ENCODE measurements at places on chromosomes 4 and X.

DNA sequence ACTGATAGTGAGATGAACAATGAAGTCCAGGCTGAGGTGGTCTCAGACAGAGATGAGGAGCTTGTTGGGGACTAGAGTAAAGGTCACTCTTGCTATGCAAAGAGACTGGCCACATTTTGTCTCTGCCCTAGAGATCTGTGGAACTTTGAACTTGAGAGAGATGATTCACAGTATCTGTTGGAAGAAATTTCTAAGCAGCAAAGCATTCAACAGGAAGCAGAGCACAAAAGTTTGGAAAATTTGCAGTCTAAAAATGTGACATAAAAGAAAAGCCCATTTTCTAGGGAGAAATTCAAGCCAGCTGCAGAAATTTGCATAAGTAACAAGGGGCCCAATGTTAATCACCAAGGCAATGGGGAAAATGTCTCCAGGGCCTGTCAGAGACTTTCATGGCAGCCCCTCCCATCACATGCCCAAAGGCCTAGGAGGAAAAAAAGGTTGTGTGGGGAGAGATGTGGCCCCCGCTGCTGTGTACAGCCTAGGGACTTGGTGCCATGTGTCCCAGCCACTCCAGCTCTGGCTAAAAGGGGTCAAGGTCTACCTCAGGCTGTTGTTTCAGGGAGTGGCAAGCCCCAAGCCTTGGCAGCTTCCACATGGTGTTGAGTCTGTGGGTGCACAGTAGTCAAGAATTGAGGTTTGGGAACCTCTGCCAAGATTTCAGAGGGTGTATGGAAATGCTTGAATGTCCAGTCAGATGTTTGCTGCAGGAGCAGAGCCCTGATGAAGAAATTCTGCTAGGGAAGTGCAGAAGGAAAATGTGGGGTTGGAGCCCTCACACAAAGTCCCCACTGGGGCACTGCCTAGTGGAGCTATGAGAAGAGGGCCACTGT, 262.8 kb downstream of the DKK2 start:
- no peak for DNase-seq

DNA sequence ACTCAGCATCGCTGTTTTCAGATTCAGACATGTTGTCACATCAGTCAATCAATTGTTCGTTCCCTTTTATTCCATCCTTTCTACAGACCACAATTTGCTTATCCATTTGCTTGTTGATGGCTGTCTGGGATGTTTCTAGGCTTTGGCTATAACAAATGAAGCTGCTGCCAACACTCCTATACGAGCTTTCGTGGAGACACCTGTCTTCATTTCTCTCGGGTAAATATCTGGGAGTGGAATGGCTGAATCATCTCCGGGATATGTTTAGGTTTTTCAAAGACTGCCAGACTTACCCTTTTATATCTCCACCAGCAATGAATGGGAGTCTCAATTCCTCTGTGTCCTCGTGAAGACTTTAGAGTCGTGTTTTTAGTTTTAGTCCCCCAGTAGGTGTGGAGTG, 118.9 kb downstream of the SORCS2 start:
- no peak for DNase-seq

GRCh38 chrX:148728901-148729300, 228.5 kb downstream of the AFF2 start:
- DNase-seq: no peak

DNA sequence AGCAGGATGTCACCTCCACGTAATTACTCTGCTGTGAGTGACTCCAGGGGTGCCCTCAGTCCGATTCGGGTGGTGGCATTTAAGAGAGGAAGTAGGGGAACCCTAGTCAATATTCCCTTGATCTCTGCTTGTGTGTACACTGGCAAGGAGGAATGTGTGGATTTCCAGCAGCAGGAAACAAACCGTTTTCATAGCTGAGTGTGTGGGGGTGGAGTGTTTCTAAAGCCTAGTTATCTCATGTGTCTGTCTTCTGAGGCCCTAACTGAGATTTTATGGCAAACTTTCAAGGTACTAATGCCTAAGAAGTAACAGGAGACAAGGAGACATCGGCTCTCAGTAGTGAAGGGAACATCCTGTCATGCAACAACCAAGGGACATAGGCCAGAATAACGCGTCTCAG, 6.6 kb upstream of the CLDN24 start:
- no peak for DNase-seq

DNA sequence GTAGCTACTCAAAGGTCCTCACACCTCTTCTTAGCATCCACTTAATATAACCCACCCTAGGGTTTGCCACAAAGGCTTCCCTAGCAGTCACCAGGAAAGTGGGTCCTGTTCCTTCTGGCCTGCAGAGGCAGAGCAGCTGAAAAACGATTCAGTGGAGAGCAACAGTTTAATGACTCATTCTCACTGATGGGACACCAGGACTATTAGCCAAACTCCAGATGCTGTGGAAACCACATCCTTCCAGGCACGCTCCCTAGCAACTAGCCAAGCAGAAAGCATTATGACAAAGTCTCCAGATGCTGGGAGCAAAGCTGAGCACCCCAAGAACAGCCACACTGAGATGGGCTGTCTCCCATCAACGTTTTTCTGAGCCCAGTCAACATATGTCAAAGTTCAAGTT, 30.3 kb upstream of the UTP14A start:
- no peak for DNase-seq

DNA sequence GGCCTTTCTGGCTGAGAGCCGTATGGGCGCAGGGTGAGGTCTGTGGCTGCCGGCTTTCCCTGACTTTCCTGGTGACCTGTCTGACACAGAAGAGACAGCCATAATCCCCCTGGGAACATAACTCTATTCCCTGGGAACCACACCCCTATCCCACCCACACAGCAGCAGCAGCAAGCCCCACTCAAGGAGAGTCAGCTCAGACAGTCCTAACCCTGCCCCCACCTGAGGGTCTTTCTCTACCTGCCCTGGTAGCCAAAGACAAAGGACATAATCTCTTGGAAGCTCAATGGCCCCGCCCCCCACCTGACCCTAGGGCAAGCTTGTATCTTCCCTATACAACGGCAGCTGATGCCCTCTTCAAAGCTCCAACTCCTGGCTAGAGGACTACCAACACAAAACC, 74.6 kb downstream of the PABPC4L start:
- no peak for DNase-seq

DNA sequence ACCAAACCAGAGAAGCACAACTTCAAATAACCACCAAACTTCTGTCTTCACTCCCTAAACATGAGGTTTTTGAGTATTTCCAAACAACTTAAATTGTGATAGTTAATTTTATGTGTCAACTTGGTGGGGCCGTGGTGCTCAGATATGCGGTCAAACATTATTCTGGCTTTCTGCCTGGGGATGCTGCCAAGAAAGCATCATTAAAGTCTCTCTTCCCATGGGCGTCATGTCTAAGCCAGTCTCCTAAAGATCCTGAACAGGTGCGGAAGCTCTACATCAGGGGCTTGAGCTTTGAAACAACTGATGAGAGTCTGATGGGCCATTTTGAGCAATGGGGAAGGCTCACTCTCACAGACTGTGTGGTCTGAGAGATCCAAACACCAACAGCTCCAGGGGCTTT, 24.1 kb upstream of the SOD3 start:
- DNase-seq: no peak

- DNase-seq: no peak
Observed at GRCh38 chr4:70704931-70705182, 16.5 kb downstream of the UTP3 start.

- no peak for DNase-seq
Observed at GRCh38 chr4:139798456-139798855, 132.8 kb downstream of the MGST2 start.

GRCh38 chr4:169062897-169063244, 52.8 kb upstream of the CBR4 start:
- no peak for DNase-seq

DNA sequence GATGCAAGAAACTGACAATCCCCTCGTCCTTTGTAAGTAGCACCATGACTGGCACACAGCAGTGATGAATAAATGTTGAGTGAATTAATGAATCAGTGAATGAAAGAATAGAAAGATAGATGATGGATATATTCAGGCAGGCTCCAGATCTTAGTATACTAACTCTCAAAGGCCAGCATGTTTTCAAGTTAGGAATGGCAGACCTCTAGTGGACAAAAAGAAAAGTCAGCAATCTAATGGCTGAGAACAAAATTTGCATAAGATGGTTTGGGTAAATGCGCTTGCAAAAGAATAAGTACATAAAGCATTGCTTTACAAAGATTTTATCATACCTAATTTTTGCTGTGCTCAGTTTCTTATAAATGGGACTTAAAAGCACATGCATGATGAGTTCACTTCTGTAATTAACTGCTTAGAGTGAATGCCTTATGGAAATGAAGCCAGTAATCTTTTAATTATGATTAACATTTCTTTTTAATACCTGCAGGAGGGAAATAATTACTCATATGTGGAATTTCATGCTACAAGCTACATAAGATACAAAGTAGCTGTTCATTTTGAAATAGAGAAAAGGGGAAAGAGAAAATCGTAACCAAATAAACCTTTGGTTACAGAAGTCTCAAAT, 126.9 kb upstream of the GPRIN3 start:
- no peak for DNase-seq

DNA sequence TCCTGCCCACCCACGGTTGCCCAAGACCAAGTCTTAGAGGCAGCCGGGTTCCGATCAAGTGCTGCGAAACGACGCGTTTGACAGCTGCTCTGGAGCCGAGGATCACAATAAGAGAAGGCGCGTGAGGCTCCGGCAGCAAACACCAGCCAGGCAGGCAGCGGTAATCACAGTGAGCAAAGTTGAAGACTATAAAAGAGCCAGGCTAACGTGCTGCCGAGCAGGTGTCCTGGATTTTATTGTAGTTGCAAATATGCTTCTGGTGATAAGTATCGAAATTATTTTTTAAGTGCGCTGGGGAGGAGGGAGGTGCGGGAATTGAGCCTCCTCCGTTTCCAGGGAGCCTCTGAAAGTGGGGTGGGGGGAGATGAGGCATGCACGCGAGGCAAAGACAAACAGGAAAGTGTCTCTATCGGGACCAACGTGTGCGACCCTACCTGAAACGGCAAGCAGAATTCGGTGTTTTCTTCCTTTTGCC, 590 bp downstream of the GABRA2 start:
- DNase-seq: no peak

GRCh38 chrX:12991575-12991974, 16.7 kb downstream of the TMSB4X start:
- no peak for DNase-seq

DNA sequence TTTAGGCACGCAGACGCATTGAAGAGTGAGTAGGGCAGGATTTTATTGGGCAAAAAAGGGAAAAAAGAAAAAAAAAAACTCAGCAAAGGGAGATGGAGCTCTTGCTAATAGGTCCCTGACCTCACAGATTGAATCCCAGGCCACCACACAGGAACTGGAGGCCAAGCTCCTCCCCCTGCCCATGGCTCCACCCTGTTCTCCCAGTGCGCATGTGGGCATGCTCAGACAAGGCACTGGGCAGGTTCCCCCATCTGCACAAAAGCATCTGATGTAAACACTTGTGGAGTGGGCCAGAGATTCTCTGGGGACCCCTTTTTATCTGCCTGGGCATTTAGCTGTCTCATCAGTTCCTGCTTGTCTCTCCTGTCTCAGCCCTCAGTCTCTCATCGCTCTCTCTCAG, 9.5 kb downstream of the FRMD7 start:
- no peak for DNase-seq

DNA sequence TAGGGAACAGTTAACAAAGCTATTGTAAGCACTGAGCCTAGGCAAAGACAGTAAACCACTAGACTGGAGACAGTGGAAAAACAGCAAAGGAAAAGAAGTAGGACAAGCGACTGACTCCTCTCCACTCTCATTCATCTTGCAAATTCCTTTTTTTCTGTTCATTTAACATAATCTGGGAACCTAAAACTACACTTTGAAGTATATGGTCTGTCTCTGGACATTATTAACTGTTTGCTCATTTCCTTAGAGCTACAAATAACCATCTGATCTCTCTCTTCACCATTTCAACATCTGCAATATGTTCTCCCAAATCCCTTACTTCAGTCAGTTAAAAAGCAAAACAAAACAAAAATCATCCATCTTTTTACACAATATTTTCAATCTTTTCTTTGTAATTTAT, 642 bp downstream of the HMGN5 start:
- DNase-seq: no peak

- DNase-seq: no peak
Observed at GRCh38 chrX:155592981-155593380, 19.8 kb downstream of the TMLHE start.

GRCh38 chr4:89805297-89805696, 31.7 kb downstream of the SNCA start:
- no peak for DNase-seq

DNA sequence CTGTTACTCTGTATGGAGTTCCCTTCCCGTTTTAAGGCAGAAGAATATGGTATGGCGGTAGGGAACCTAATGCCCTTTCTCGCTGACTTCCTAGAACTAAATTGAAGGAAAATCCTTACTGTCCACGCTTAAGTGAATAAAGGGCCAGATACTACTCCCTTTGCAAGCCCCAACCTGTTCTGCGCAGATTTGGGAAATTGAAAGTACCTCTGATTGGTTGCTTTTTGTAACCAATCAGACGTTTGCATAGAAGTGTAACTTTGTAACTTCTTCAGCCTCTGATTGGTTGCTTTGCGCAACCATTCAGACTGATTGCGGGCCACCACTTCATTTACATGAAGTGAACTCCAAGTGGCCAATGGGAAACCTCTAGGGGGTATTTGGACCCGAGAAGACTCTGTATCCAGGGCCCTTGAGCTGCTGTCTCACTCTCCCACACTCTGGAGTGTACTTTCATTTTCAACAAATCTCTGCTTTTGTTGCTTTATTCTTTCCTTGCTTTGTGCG, 1.2 kb upstream of the TMEM33 start:
- DNase-seq: no peak

DNA sequence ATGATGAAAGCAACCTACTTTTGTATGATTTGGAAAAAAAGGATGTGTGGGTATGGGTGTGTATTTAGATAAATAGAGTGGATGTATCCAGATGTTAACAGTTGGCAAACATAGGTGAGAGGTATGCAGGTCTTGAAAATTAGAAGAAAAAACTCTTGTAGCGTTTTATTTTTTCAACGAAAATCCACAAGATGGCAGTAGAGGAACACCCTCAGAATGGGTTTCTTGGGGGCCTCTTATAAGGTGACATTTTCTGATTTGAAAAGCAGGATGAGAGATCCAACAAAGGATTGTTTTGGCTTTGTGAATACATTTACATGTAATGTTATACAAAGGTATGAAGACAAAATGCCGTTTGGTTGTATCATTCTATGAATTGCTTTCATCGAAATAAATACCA, 68.3 kb downstream of the FMR1NB start:
- DNase-seq: no peak

- no peak for DNase-seq
Observed at GRCh38 chr4:172838943-172839342, 329.7 kb upstream of the GALNT7 start.

DNA sequence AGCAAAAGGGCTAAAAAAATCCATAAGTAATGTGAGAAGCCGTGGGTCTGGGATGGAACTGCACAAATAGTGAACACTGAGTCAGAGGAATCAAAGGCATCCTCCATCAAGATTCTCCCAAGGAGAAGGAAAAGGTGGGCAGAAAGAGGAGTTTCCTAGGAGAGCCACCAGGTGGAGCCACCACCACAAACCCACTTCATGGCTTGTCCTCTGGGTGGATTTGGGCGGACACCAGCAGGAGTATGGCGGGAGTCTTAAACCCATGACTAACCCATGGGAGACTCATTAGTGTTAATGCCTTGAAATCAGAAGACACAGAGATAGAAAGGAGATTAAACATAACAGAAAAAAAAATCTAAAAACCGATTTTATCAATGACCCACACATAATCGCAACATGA, 147.7 kb downstream of the SH3KBP1 start:
- DNase-seq: peak; percentile 62
